ENCODE measurements at places on chromosomes 12 and 14. TPM values are rescaled to one million over a fixed set of nuclear protein-coding genes. Genes with fewer than 3 reads are reported as not detected.

Gene PLCZ1
- not detected for total RNA-seq

Gene CGRRF1
- 11.9 TPM for total RNA-seq

Gene LYZ
- total RNA-seq: 0.10 TPM

Gene RNASE4
- total RNA-seq: 14.2 TPM

Gene MIP
- 0.29 TPM for total RNA-seq

Gene POTEG
- total RNA-seq: 0.29 TPM

Gene PTPRB
- total RNA-seq: 3.8 TPM

Gene BMAL2
- 26.1 TPM for total RNA-seq

Gene CIROP
- not detected for total RNA-seq

- peak; percentile 61 for DNase-seq
Observed at GRCh38 chr14:69042787-69043444, 63.8 kb upstream of the ACTN1 start.

- no peak for DNase-seq
Observed at GRCh38 chr14:74089251-74090020, 4.7 kb downstream of the LIN52 start.

- no peak for DNase-seq
Observed at GRCh38 chr14:42141328-42141727, 534.7 kb downstream of the LRFN5 start.

- no peak for DNase-seq
Observed at GRCh38 chr12:129665414-129665813, 238.4 kb downstream of the TMEM132D start.

DNA sequence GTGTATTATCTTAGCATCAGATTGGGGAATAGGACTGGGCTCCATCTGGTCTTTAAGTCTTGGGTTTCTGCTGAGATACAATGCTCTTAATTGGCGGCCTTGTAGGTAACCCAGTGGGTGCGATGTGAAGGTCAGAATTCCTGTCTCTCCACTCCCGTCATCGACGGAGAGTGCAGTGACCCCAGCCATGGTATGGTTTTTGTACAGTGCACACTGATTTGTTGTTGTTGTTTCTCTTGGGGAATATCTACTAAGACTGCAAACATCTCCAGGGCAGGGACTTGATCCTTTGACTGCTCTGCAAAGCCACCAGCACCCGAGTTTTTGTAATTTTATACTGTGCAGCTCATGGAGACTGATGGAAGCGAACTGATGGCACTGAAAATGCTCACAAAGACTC is 41.4 kb downstream of the KCNA1 start:
- DNase-seq: no peak

DNA sequence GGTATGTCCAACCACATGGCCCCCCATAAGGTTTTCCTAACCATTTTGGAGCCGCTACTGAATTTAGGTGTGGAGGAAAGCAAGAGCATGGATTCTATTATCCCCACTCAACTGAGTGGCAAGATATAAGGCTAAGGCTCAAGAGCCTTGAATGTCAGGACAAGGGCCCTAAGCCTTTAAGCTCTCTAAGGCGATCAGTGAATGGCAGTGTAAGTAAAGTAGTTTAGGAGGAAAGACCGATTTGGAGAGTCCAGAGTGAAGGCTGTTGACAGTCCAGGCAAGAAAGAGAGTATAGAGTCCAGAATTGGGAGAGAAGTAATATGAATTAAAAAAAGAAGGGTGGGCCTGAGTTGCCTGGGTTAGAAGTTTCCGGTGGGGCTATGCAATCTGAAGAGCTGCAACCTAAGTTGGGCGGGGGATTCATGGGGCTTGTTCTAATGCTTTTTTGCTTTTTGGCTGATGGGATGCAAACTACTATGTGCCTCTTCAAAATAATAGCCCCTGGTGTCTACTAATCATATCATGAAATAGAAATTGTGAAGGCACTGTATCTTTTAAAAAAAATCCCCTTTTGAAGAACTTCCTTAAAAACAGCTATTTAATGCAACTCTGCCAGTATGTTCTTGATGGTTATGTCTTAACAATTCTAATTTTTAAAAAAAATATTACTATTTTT is at the start of gene SPIC:
TSS of gene SPIC (plus strand) at position 626 of the 676 bp plus-strand sequence. CDS start 1,569 bp downstream, outside the sequence.
- DNase-seq: no peak

Measured in RPMI7951 (cell line).